ENCODE measurements at places on chromosomes 2 and 18.

DNA sequence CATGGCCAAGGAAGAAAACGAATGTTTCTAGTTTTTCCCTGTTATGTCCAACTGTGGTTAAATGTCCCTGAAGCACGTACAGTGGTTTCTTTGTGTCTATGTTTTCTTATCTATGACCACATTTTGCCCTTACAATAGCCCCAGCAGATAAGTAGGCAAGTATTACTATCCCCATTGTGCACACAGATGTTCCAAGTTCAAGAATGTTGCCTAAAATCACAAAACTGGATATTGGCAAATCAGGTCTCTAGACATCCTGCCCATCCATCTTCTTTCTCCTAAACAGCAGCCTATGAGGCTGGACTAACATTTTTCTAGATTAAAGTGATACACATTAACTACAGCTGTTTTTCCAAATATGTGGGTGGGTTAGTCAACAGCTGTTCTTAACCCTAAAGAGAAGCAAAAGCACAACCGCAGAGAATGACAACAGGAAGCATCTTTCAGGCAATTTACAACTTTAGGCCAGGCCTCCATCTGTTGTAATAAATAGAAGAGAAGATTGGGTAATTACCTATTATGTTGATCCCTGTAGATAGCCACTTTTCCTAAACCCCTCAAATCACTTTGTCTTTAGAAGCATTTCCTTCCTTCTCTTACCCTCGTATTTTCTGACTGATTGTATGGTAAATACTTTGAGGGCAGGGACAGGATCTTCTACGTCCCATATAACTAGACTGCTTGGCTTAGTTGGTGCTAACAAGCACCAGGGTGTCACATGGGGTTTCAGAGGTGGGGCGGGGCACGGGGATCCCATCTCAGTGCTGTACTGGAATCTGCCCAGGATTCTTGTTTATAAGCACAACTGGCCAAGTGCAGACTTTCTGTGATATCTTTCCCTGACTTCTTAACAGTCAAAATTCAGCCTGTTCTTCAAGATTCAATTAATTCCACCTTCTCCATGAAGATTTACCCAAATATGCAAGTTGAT lies 132.1 kb upstream of the SETBP1 start:
- DNase-seq = peak; percentile 40

DNA sequence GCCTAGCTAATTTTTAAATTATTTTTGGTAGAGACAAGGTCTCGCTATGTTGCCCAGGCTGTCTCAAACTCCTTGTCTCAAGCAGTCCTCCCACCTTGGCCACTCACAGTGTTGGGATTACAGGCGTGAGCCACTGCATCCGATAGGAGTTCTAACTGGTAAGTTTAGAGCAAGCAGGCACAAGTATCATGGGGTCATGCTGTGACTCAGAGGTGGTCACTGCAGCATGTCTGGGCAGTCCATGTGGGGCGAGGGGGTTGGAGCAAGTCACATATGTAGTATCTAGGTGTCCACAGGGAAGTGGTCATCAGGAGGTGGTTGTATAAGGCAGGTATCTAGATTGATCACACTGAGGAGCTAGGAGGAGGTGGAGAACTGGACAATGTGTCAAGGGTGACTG lies 22.7 kb upstream of the STARD7 start:
- DNase-seq = no peak

- peak; percentile 46 for DNase-seq
Measured at GRCh38 chr2:240926516-240927389, 20.6 kb downstream of the CROCC2 start.

DNA sequence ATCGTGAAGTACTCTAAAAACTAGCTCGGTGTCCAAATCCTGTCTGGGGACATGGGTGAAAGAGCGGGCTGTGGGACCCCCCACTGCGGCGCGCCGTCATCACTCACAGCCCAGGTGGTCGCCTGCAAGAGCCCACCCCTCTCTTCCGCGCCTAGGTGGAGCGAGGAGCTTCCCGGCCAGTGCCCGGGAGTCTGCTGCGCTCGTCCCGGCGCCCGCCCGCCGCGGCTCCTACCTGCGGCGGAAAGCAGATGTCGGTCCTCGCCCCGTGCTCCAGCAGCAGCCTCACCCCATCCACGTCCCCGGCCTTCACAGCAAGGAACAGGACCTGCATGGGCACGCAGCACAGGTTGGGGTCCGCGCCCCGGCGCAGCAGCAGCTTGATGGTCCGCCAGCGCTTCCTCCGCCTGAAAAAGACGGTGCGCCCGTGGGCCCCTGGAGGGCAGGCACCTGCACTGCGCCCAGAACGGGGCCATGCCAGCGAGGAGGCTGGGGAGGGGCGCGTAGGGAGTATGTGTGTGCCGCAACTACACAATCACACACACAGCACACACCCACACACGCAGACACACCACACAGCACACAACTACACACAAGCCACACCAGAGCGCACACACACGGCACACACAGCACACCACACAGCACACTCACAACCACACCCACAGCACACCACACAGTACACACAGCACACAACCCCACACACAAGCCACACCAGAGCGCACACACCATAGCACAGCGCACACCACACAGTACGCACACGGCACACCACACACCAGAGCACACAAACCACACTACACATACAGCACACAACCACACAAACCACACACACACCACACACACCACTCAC lies 37.4 kb downstream of the ANKMY1 start:
- DNase-seq = no peak

DNA sequence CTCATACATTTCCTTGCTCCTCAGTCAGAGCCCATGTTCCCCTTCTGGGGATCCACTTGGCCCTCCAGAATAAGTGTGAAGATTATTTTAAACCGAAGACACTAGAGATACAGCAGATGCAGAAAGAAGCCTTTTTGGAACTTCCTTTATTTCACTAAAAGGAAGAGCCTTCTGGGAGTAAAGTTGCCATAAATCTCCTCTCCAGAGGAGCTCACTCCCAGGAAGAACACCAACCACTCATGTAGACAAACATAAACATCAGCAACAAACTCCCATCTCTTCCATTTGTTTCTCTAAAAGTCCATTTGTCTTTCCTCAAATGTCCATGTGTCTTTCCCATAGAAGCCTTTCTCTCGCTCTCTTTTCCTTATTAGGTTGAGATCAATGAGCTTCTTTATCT lies 62.4 kb upstream of the MSH6 start:
- no peak for DNase-seq

GRCh38 chr2:224901121-224901676 lies 141.1 kb downstream of the DOCK10 start:
- no peak for DNase-seq

- no peak for DNase-seq
Measured at GRCh38 chr2:65922030-65922429, 489.6 kb upstream of the SPRED2 start.

DNA sequence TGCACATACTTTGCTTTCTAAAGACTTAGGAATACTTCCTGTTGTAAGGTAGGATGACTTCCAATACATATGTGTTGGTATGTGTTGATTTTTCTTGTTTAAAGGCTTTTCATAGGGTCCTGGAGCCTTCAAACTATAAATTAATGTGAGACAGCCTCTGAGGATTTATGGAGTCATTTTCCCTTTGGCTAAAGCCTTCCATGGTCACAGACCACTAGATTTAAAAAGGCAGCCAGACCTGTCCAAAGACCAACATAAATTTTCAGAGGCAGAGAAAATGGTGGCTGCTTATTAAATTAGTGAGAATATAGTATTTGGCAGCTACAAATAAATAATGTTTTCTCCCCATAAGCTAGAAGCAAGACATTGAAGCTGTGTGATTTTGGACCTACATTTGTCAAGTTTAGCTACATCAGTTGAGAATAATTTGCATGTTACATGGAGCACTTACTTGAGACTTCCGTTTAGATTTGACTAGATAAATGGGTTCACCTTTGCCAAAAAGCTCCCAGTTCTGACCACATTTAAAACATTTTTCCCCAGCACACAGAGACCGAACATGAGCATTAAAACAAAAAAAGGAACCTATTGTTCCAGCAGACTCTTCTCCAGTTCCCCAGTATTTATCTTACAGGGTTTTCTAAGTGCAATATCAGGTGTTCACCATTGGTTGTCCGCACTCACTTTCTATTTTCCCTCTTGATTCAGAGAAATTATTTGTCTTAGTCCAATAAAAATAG lies 402.9 kb downstream of the PARD3B start:
- DNase-seq = no peak

GRCh38 chr2:128736046-128736688 lies 417.5 kb upstream of the HS6ST1 start:
- no peak for DNase-seq

GRCh38 chr18:37443325-37444055 lies 122.1 kb downstream of the CELF4 start:
- DNase-seq = no peak

- DNase-seq = peak; percentile 89
Measured at GRCh38 chr2:128027801-128028667, at the start of gene SAP130. TSS of gene SAP130 (minus strand) at chr2:128028059. CDS start at chr2:128026292, 1,767 bp downstream.

GRCh38 chr2:241933179-241933911 lies 63.8 kb downstream of the RTP5 start:
- peak; percentile 80 for DNase-seq

GRCh38 chr18:51135364-51135763 lies 62.1 kb downstream of the MEX3C start:
- DNase-seq = peak; percentile 63

DNA sequence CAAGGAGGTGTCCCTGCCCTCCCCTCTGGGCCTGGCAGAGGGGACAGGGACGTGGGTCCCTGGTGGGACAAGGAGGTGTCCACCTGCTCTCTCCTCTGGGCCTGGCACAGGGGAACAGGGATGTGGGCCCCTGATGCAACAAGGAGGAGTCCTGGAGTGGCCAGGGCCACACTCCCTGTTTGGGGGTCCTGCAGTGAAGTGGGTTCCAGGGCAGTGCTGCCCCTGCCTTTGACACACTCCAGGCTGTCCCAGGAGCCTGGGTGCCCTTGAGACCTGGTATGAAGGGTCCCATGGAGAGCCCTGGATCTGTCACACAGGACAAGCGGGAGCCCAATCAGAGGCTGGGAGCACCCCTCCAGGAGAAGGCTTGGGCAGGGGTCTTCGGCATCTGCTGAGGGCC lies 75.8 kb upstream of the GPC1 start:
- DNase-seq = no peak

DNA sequence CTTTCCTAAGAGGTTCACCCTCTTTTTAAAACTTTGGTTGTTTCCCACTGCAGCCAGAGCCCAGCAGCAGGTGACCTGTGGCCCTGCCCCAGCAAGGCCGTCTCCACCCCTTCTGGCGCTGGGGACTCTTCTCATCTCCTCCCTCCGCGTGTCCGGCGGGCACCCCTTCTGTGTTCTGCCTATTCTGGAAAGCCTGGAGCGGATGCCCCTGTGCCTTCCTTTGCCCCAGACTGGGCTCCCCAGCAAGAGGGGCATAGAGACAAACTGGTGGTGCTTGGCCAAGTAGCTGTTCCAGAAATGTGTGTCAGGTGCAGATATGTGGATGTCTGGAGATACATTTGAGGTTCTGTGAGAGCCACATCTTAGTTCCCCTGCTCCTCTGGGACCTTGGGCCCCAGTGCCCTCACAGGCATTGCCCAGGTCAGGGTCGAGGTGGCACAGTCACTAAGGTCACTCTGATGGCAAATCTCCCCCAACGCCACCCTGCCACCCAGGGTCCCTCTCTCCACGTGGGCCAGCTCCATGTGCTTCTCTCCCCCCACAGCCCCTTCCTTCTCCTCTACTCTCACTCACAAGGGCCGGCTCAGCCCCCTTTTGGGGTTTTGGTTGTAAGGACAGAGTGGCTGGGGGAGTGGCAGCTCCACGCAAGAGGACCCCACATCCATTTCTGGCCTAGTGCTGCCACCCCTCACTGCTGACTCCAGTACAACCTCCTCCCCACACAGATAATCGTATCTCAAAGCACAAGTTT lies 35.5 kb upstream of the TAF1B start:
- no peak for DNase-seq

GRCh38 chr2:124426625-124427024 lies 401.5 kb downstream of the CNTNAP5 start:
- DNase-seq = no peak

DNA sequence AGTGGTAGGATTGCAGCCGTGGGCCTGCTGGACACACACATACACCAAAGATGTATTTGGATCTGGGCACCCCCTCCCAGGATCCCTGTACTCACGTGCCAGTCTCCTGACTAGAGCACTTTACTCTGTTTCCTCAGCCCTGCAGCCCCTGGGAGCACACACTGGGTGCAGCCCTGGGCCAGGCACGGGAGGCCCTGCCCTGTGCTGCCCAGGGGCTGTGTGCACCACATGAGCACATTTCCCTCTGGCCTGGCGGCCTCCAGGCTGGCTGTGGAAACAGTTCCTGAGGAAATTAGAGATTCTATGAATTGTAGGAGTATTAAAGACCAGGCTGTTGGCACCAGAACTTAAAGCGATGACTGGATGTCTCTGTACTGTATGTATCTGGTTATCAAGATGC lies 45.4 kb downstream of the BCL2L11 start:
- DNase-seq = no peak

DNA sequence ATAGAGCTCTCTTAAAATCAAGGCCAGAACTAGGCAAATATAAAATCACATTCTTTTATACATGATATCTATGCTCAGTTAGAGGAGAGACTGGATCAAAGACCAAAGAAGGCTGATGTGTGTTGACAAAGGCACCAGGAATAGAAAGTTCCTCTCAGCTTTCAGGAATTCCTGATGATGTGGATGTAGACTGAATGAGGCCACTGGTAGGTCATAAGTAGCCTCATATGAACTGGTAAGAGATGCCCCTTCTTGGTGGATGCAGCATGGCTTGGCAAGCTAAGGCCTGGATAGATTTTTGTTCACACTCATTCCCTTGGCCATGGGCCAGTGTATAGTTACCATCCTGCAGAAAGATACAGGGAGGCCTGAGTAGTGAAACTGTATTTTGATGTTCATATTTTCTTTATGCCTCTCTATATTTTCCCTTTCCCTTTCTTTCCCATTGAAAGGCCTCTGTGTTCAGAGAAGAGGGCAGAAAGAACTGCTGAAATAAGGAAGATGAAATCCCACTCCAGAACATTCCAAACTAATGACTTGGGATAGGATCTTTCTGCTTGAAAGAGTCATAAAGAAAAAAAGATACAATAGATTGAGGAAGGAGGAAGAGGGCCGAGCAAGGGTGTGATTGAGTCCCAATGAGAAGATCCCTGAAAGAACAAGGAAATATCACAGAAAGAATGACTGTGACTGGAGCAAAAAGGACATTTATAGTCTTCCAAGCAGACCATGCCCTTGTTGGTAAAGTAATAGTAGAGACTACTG lies 2182.7 kb upstream of the PIK3C3 start:
- no peak for DNase-seq

DNA sequence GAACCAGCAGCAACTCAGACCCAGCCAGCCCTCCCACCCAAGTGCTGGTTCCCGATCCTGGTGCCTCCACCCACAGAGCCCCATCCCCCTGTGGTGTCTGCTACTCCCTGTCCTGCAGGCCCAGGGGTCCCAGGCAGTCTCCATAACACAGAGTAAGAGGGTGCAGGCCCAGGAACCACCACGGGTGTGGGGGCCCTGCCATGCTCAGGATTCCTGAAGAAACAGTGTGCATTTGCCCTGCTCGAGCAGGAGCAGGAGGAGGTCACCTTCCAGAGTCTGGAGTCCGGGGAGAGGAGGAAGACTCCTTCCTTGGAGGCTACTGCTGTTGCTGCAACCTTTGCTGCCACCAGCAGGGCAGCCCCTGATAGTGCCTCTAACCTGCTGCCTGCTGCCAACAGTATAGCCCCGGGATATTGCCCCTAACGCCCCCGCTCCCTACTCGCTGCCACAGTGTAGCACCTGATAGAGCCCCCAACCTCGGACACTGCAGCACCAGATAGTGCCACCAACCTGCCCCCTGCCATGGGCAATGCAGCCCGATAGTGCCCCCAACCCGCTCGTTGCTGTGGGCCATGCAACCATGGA lies 46.8 kb upstream of the ANKRD62 start:
- no peak for DNase-seq

GRCh38 chr18:64993695-64994094 lies 757.1 kb upstream of the CDH7 start:
- no peak for DNase-seq

GRCh38 chr2:222521099-222521498 lies 96.8 kb downstream of the SGPP2 start:
- DNase-seq = no peak

Data from amniotic epithelial cell (primary cell).